ENCODE measurements at places on chromosomes 6 and 20. TPM values are rescaled to one million over a fixed set of nuclear protein-coding genes. Genes with fewer than 3 reads are reported as not detected.

GRCh38 chr20:50561379-50562078 lies 51.3 kb downstream of the PTPN1 start:
- H3K36me3 ChIP-seq, result peaks cover 6% of the 10 kb centered on the region
- peaks cover 25% of the 10 kb centered on the region for H3K4me1 ChIP-seq
- H3K27ac ChIP-seq, result peak overlapping the region; percentile 77
- DNase-seq, result no peak
- H3K4me3 ChIP-seq, result no peak overlapping the region
- no peaks in the 10 kb centered on the region for H3K27me3 ChIP-seq

DNA sequence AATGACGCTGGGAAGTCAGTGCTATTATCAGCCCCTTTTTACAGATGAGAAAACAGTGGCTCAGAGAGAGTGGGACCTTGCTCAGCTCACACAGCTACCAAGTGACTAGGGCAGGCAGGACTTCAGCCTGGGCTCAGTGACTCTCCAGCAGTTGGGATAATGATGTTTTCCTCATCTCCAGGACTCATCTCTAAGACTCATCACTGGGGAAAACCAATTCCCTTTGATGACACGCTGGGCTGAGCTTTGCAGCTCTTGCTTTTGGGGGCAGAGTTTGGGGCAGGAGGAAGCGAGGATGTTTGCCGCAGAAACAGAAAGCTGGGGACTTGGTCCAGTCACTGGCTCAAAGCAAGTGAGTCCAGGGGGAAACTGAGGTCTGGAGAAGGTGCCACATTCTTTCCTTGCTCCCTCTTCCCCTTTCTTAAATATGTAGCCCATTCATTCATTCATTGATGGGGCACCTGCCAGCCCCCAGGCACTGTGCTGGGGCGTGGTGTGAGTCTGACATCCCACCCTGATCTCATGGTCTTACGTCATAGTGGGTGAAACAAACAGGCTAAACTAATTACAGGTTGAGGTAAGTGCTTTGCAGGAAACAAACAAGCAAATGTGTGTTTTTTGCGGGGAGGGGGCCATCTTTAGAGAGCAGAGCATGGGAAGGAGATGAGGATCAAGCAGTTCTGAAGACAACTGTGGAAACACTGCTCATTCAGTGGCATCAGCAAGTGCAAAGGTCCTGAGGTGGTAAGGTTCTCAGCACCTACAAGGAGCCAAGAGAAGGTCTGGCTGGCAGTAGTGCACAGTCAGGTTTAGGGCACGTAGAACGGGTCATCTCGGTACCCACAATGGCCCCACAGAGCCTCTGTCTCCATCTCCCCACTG lies 74.4 kb upstream of the PMEPA1 start:
- no peak overlapping the region for H3K27ac ChIP-seq
- no peaks in the 10 kb centered on the region for H3K36me3 ChIP-seq
- H3K4me3 ChIP-seq, result no peak overlapping the region

- no peak for DNase-seq
- no peaks in the 10 kb centered on the region for H3K27me3 ChIP-seq
- H3K36me3 ChIP-seq, result no peaks in the 10 kb centered on the region
These were observed 39.3 kb upstream of the DUSP22 start for GRCh38 chr6:252775-253535.

GRCh38 chr20:42740226-42740870 lies 449.4 kb downstream of the PTPRT start:
- no peaks in the 10 kb centered on the region for H3K36me3 ChIP-seq
- H3K4me1 ChIP-seq, result no peaks in the 10 kb centered on the region
- H3K27ac ChIP-seq, result no peak overlapping the region
- DNase-seq, result no peak
- H3K27me3 ChIP-seq, result peaks cover 11% of the 10 kb centered on the region
- no peak overlapping the region for H3K4me3 ChIP-seq

GRCh38 chr6:48713612-48714011 lies 602.6 kb upstream of the PTCHD4 start:
- no peak overlapping the region for H3K4me3 ChIP-seq
- H3K4me1 ChIP-seq, result no peaks in the 10 kb centered on the region
- H3K27me3 ChIP-seq, result no peaks in the 10 kb centered on the region
- DNase-seq, result no peak
- H3K36me3 ChIP-seq, result no peaks in the 10 kb centered on the region
- no peak overlapping the region for H3K27ac ChIP-seq

DNA sequence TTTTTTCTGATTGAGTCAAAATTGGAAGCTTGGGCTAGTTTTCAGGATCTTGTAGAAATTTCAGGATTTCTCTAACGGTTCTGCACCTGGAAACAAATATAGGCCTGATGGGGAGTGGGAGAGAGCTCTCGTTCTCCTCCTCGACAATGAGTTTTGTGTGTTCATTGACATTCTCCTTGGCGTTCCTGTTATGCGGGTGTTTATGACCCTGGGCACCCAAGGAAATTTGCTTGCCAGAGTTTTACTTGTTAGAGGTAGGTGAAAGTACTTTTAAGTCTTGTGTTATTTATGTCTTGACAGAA lies 2.2 kb downstream of the ASXL1 start:
- DNase-seq, result no peak
- no peaks in the 10 kb centered on the region for H3K27me3 ChIP-seq
- peak overlapping the region; percentile 96 for H3K27ac ChIP-seq

PLA2G7 gene
- not detected for total RNA-seq

- H3K36me3 ChIP-seq, result no peaks in the 10 kb centered on the region
- H3K4me3 ChIP-seq, result no peak overlapping the region
- no peak overlapping the region for H3K27ac ChIP-seq
- peaks cover 7% of the 10 kb centered on the region for H3K4me1 ChIP-seq
These were observed 154.0 kb downstream of the MBOAT1 start for GRCh38 chr6:20058121-20058905.

SPDEF gene
- not detected for total RNA-seq

C6orf132 gene
- total RNA-seq, result 0.83 TPM

GRCh38 chr6:170287371-170287876 lies 3.5 kb downstream of the DLL1 start:
- no peaks in the 10 kb centered on the region for H3K36me3 ChIP-seq
- no peak overlapping the region for H3K27ac ChIP-seq
- DNase-seq, result no peak
- H3K27me3 ChIP-seq, result no peaks in the 10 kb centered on the region
- H3K4me1 ChIP-seq, result peaks cover 56% of the 10 kb centered on the region
- no peak overlapping the region for H3K4me3 ChIP-seq

DNA sequence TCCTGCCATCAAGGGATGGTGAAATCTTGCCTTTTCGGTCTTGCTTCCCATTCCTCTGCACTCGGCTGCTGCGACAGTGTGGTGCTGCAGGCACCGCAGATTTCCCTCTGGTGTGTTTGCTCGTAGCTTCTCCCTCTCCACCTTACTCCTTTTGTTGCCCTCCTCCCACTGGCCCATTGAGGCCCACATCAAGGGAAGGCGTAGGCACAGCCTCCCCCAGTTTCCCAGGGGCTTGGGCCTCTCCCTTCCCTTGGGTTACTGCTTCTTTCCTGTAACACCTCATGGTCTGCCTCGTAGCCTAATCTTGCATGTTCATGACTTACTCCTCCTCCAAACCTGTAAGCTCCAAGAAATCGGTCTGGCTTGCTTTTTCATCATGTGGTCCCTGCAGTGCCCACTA lies 9.9 kb downstream of the E2F3 start:
- no peak for DNase-seq
- H3K4me3 ChIP-seq, result no peak overlapping the region
- H3K27me3 ChIP-seq, result no peaks in the 10 kb centered on the region
- H3K4me1 ChIP-seq, result no peaks in the 10 kb centered on the region
- no peak overlapping the region for H3K27ac ChIP-seq

TMEM74B gene
- 0.83 TPM for total RNA-seq

DNA sequence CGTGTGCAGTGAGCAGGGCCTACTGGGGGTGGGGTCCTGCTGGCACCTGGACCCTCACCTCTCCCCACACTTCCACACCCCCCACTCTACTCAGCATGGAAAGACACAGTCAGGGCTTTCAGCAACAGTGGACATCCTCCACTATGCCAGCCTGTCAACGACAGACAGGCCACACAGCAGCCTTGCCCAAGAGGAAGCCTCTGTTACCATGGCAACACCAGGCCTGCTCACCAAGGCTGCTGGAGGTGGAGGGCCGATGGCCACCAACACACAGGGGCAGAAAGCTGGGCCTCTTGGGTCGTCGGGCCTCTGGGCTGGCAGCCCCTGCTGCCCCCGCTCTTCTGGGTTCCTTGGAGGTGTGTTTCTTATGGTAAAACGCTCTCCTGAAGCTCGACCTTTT lies 13.6 kb downstream of the BNIP5 start:
- no peak overlapping the region for H3K4me3 ChIP-seq
- H3K27ac ChIP-seq, result no peak overlapping the region
- no peaks in the 10 kb centered on the region for H3K4me1 ChIP-seq
- H3K27me3 ChIP-seq, result no peaks in the 10 kb centered on the region

CLPSL1 gene
- not detected for total RNA-seq

DNA sequence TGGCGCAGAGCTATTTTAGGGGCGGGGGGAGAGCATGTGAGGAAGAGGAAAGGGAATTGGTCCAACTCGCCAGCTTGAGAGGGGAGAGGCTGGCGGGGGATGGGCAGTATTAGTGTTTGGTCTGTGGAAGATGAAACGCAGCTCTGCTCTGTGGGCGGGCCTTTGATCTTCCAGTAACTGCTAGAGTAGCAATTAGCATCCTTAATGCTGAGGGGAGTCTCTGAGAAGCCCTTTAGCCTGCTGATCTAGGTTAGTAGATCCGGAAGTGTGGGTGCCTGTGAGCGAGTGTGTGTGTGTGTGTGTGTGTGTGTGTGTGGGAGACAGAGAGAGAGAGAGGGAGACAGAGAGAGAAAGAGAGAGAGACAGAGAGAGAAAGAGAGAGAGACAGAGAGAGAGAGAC lies 117.2 kb upstream of the BACH2 start:
- no peaks in the 10 kb centered on the region for H3K36me3 ChIP-seq
- peaks cover 5% of the 10 kb centered on the region for H3K27me3 ChIP-seq
- H3K4me3 ChIP-seq, result peak overlapping the region; percentile 10
- no peak for DNase-seq
- H3K4me1 ChIP-seq, result peaks cover 6% of the 10 kb centered on the region

CST2 gene
- total RNA-seq, result 0.45 TPM

GRCh38 chr6:38445925-38446324 lies 193.8 kb downstream of the BTBD9 start:
- no peaks in the 10 kb centered on the region for H3K4me1 ChIP-seq
- H3K4me3 ChIP-seq, result no peak overlapping the region
- DNase-seq, result no peak
- no peak overlapping the region for H3K27ac ChIP-seq

C6orf141 gene
- 2.5 TPM for total RNA-seq

DNA sequence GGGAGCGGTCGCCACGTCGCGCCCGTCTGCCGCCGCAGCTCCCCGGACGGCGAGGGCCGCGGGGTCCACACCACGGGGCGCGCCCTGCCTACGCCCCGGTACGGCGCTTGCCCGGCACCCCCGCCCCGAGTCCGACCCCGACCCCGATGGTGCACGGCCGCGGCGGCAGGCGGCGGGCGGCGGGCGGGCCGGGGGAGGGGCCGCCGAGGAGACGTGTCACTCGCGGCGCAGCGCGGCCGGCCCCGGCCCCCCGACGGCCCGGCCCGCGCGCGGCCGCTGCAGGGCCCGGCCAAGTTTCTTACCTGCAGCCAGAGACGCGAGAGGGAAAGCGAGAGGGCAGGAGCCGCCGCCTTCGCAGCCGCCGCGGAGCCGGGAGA lies 328 bp downstream of the RRBP1 start:
- peak overlapping the region; percentile 96 for H3K27ac ChIP-seq
- no peaks in the 10 kb centered on the region for H3K27me3 ChIP-seq
- H3K36me3 ChIP-seq, result no peaks in the 10 kb centered on the region
- H3K4me1 ChIP-seq, result peaks cover 35% of the 10 kb centered on the region

- H3K4me3 ChIP-seq, result no peak overlapping the region
- peak; percentile 66 for DNase-seq
- no peaks in the 10 kb centered on the region for H3K36me3 ChIP-seq
- no peaks in the 10 kb centered on the region for H3K4me1 ChIP-seq
- no peak overlapping the region for H3K27ac ChIP-seq
- no peaks in the 10 kb centered on the region for H3K27me3 ChIP-seq
These were observed 27.6 kb downstream of the PKHD1 start for GRCh38 chr6:52059821-52060220.

DNA sequence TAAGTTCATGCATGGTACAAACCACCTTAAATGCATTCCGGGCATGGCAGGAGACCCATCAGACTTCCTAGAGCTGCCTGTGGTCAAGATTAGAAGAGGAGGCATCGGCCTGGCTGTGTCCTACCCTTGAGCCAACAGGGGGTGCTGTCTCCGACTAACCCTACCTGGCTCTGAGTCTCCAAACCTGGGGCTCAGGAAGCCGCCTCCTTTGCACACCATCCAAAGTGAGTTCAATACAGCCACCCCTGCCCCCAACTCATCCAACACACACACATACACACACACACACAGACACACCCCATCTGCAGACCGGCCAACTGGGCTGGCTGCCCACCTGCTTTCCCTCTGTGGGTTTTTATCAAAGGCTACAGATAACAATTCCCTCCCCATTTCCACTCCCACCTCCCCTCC lies 77.0 kb downstream of the JPH2 start:
- peaks cover 48% of the 10 kb centered on the region for H3K4me1 ChIP-seq
- H3K36me3 ChIP-seq, result peaks cover 21% of the 10 kb centered on the region
- H3K4me3 ChIP-seq, result no peak overlapping the region
- no peak overlapping the region for H3K27ac ChIP-seq
- no peaks in the 10 kb centered on the region for H3K27me3 ChIP-seq

NNAT gene
- total RNA-seq, result 8.3 TPM

SYTL3 gene
- 4.8 TPM for total RNA-seq

DNA sequence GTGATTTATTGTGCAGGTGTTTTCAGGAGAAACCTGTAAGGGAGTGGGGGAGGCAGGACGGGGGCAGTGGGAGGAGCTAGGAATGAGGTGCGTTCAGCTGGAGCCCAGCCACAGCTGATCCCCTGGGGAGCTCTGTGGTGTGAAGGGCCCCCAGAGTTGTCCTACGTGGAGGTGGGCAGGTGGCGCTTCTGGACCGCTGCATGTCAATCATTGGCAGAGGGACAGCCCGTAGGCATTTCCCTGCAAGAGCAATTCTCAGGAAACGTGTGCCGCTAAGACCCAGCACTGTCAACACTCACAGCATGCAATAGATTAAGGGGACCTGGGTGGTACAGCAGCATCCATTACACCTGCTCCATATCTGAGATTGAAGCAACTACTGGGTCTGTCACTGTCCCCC lies 88.0 kb downstream of the PRND start:
- no peaks in the 10 kb centered on the region for H3K27me3 ChIP-seq
- H3K36me3 ChIP-seq, result no peaks in the 10 kb centered on the region
- no peak overlapping the region for H3K27ac ChIP-seq
- no peak overlapping the region for H3K4me3 ChIP-seq
- DNase-seq, result no peak

GRCh38 chr6:78436335-78436734 lies 431.0 kb upstream of the IRAK1BP1 start:
- H3K27me3 ChIP-seq, result no peaks in the 10 kb centered on the region
- no peak overlapping the region for H3K27ac ChIP-seq
- H3K4me3 ChIP-seq, result no peak overlapping the region
- no peaks in the 10 kb centered on the region for H3K4me1 ChIP-seq
